ENCODE measurements at places on chromosomes 3 and 15.

- no peak for DNase-seq
These were observed 31.1 kb downstream of the MME start for GRCh38 chr3:155110996-155111901.

GRCh38 chr15:67407786-67408185 is 113.1 kb upstream of the C15orf61 start:
- DNase-seq, result no peak

GRCh38 chr3:138768125-138768524 is 66.6 kb downstream of the PIK3CB start:
- no peak for DNase-seq

DNA sequence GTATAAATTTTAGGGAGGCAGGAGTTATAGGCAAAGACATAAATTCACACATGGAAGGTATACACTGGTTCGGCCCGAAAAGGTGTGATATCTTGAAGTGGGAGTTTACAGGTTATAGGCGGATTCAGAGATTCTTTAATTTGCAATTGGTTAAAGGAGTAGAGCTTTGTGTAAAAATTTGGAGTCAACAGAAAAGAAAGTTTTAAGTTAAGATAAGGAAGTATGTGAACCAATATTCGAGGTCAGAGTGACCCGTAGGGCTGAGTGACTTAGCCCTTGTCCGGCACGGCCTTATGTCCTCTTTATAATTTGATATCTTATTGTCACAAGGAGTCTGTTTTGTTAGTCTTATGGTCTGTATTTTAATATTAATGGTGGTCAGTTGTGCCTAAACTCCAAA is 10.6 kb upstream of the THSD4 start:
- DNase-seq, result no peak

- peak; percentile 58 for DNase-seq
These were observed 270.6 kb upstream of the TPRG1 start for GRCh38 chr3:188901126-188901525.
